Brain microvascular endothelial cell (primary cell): ENCODE measurements at places on chromosomes 2 and 18.
A peak's percentile ranks its signal among the peaks of the same experiment; 100 is the strongest.

DNA sequence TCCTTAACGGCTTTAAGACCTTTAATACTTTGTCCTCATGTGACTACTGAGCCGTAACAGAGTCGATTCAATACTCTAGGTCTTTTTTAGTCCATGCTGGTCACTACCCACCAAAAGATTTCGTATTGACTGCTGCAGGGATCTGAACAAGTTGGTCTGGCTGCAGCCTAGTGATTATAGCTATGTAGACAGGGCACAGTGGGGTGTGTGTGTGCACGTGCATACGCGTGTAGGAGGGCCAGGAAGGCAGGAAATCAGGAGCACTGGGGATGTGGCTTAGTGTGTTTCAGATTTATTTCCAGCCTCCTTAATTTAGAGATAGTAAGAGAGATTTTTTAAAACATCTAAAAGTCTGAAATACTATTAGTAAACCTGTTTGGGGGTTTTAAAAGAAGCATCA lies 161.4 kb downstream of the MYO3B start:
- DNase-seq = no peak

GRCh38 chr2:96787411-96787810 lies 26.7 kb downstream of the CNNM4 start:
- DNase-seq = no peak

- DNase-seq = no peak
Measured at GRCh38 chr2:234095301-234095700, 44.8 kb downstream of the SPP2 start.

DNA sequence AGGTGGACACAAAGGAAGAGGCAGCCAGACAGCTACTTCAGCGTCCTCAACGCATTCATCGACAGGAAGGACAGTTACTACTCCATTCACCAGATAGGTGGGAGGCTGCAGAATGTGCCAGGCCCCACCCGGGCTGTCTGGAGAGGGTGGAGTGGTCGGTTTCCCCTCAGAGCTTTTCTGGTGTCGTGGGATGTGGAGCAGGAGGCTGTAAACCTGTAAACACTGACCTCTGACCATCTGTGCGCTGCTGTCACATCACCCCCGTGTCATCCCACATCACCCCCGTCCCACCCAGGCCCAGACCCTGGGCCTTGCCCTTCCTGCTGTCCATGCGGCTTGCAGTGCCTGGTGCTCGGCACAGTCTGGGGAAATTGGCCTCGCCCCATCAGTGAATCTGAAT lies 17.1 kb downstream of the ATG4B start:
- DNase-seq = no peak

DNA sequence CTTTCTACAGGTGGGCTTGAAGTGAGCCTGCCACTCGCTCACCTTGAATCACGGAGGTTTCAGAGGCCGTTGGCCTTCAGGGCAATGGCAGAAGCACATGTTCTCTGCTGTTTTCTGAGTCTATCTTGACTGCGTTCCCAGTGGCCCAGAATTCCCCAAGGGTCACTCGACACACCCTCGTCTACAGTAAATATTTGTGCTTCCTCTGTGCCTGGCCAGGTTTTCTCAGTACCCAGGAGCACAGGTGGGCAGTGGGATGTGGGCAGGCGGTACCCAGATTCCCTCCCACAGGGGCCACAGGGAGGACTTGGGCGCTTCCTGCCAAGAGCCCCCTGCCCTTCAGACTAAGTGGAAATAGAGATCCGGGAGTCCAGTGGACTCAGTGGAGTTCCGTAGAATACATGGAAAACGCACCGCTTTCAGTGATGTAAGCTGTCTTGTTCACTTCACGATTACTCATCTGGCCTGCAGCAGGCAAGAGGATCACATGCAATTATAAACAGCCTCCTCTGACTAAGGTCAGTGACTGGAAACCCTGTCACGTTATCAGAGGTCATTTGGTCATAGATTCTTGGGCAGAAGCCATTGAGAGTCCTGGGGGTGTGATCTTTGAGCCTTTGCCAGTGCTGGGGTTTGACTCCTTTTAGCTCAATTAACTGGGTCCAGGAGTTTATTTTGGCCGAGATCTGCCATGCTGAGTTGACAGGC lies 179.8 kb downstream of the NEDD4L start:
- peak; percentile 87 for DNase-seq

DNA sequence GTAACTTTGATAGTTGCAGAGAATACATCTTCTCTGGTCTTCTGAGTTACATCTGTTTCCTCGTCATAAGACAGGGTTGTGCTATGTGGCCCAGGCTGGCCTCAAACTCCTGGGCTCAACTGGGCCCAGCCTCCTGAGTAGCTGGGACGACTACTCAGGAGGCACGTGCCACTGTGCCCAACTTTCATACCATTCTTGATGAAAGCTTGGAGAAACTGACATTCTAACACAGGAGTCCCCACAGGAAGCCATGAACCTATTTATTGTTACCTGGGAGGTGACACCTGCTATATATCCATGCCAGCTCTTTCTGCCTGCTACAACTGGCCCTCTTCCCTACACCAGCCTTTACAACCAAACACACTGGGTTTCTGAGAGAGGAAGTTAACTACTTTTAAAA lies 19.1 kb downstream of the EIF2AK3 start:
- DNase-seq = no peak

GRCh38 chr2:233168445-233168844 lies 83.0 kb upstream of the ATG16L1 start:
- DNase-seq = no peak

- no peak for DNase-seq
Measured at GRCh38 chr2:24586955-24587354, 95.9 kb downstream of the NCOA1 start.

DNA sequence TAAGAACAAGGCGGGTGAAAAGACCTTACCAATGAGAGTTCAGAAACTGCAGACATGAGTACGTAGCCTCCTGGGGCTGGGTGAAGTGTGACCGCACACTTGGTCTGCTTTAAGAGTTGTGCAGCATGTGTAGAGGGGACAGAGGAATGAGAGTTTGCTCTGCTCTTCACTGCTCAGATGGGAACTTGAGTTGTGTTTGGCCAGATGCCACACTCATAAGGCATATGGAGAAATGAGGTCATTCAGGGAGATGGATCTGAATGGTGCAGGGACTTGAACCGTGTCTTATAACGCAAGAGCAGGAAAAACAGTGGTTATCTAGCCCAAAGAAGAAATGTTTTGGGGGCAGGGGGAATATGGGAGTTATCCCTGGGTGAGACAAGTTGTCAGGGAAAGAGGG lies 273.8 kb upstream of the LYPD1 start:
- peak; percentile 88 for DNase-seq

GRCh38 chr2:191177751-191178736 lies 27.2 kb upstream of the STAT4 start:
- DNase-seq = no peak

DNA sequence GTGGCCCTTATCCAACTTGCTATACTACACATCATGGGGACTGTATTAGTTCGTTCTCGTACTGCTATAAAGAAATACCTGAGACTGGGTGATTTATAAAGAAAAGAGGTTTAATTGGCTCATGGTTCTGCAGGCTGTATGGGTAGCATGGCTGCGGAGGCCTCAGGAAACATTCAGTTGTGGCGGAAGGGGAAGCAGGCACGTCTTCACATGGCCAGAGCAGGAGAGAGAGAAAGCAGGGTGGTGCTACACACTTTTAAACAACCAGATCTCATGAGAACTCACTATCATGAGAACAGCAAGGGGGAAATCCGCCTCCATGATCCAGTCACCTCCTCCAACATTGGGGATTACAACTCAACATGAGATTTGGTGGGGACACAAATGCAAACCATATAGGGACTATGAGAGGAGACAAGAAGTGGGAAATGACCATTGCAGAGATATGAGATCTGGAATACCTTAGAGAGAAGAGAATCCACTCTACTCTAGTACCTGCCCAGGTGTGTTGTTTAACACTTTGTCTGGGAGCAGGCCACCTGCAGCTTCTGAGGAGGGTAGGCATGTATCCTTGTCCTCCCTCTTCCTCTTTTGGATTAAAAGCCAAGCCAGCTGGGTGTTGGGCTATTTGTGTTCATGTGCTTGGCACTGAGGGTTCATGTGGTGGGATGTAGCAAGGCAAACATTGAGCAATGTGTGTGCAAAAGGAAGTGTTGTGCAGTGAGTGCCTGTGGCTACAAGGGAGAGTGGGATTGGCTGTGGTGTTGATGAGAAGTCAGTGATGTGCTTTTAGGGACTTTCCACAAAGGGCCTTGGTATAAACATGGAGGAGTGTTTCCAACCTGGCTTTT lies 22.8 kb downstream of the TTLL4 start:
- peak; percentile 77 for DNase-seq

GRCh38 chr18:78913395-78913794 lies 66.2 kb upstream of the SALL3 start:
- no peak for DNase-seq

GRCh38 chr2:34806891-34807290 lies 1207.8 kb upstream of the FAM98A start:
- no peak for DNase-seq

GRCh38 chr2:68734176-68734575 lies 435 bp upstream of the ARHGAP25 start:
- DNase-seq = no peak

DNA sequence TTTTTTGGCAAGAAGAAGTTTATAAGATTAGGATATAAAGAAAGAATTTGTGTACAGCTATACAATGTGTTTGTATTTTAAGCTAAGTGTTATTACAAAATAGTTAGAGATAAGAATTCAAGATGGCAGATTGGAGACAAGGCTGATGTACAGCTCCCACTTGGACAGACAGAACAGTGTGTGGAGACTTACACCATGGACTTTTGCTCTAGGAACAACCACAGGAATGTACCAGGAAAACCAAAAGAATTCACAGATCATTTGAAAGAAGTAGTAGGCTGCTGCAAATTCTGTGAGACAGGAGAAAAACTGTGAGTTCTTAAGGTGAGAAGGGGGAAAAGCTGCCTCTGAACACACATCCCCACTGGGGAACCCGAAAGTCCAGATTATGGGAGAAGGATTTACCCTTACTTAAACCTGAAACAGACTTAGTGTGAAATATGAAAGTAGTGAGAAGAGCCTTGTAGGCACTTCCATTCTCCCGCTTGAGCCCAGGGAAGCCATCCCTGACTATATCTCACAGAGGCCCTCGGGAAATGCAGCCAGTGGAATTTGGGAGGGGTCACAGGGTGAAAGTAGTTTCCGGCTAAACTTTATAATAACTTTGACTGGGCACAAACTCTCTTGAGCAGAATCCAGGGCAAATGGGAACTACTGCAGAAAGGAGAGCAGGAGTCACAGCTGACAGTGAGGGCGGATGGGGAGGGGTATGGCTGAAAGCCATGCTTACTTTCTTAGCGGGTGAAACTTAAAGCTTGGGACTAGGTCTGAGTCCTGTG lies 11.6 kb upstream of the RPRD1A start:
- DNase-seq = peak; percentile 74

DNA sequence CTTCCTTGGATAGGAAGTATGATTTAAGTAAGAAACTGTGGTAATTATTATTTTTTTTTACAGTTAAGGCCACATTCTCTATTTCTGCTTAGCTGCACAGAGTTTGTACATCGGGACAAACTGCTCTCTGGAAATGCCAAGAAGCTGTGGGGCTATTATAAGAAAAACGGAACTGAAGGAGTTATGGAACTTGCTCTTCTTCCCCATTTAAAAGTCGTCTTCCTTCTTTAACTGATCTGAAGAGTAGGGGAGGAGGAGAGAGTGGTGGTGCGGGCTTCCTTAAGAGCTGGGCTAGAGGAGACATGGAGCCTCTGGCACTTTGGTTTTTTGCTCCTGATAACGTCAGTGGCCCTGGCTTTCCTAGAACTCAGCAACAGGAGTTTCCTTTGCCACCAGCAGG lies 54.4 kb downstream of the RAB31 start:
- DNase-seq = no peak

- DNase-seq = no peak
Measured at GRCh38 chr2:231418820-231419640, 23.5 kb downstream of the B3GNT7 start.

DNA sequence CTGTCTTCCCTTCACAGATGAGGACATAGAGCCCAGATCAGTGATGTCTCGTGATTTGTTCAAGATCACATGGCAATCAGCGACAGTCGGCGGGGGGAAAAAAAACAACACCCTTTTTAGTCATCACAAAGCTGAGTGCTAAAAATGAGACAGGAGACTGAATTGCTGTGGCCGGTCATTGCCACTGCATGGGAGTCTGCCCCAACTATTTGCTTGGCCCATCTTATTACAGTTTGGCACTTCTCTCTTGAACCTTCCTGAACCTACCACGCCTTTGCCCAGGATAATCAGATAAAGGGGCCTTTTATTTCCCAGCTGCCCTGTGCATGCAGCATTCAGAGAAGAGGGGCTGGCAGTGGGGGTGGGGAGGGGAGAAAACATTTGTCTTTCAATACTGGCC lies 42.7 kb downstream of the SETBP1 start:
- DNase-seq = no peak

DNA sequence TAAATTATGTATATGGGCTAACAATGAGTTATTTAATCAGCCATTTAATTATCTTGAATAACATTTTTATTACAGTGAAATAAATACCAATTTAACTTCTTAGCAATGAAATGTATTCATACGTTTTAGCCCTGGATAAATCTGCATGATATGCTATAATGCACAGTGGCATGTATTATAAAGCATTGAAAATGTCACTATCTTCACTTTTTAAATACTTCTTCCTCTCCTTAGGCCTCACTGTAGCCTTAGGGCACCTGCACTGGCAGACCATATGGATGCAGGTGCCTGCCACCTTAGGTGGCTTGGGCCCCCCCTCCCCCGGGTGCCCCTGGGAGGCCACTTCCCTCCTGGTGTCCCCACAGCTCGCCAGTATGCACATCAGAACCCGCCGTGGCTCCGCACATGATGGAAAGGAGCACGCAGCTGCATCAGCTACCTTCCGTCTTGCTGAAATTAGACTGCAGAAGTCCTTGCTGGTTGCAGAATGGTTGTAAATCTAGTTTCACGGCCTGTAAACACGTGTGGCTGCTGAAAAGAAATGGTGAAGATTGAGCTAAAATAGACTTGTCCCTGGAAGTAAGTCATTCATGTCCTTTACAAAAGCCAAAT lies 56.7 kb downstream of the ADI1 start:
- DNase-seq = no peak

DNA sequence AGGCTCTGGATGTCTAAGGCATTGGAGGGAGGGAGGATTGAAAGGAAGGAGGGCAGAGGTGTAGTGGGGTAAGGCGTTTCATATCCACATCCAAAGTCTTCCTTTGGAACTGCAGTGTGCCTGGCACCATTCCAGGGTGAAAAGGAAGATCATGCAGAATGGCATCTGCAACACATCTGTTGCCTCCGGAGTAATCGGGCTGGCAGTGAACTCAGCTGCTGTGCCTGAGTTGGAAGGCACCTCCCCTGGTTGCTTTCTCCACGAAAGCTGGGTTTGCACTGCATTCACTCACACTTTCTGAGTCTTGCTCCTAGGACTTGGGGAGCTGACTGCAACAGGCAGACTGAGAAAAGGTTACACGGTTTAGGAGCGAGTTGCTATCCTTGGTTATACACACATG lies 30.3 kb upstream of the SEC11C start:
- no peak for DNase-seq

GRCh38 chr2:74779265-74779558 lies 54.7 kb upstream of the HK2 start:
- no peak for DNase-seq
